ENCODE measurements at places on chromosomes 6 and 20.

- no peak for DNase-seq
Observed at GRCh38 chr6:115643762-115644161, 416.9 kb downstream of the FRK start.

- no peak for DNase-seq
Observed at GRCh38 chr6:7819431-7820015, 91.1 kb downstream of the TXNDC5 start.

DNA sequence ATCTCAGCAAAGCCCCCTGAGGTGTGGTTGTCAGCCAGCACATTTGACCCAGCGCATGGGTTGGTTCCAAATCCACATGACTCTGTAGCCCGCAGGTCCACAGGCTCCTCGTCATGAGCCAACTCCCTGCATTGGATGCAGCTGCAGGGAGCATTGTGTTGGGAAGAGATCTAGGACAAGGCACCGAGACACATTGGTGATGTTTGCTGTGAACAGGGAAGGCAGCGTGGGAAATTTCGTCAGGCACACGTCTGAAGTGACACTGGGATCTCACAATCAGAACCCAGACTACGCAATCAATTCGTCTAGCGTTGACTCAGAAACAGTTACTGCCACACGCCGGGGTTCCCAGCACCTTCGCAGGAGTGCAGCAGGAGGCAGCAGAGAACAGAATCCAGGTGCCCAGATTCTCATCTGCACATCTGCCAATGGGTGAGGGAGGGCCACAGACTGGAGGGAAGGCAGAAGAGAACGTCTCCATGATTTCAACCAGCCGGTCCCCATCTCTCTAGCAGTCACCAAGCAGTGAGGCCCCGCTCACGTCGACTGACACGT is 177.0 kb downstream of the TTLL2 start:
- DNase-seq, result no peak

GRCh38 chr20:48959899-48960550 is 38.5 kb downstream of the ARFGEF2 start:
- no peak for DNase-seq

GRCh38 chr6:118724211-118724610 is 72.8 kb upstream of the CEP85L start:
- no peak for DNase-seq

DNA sequence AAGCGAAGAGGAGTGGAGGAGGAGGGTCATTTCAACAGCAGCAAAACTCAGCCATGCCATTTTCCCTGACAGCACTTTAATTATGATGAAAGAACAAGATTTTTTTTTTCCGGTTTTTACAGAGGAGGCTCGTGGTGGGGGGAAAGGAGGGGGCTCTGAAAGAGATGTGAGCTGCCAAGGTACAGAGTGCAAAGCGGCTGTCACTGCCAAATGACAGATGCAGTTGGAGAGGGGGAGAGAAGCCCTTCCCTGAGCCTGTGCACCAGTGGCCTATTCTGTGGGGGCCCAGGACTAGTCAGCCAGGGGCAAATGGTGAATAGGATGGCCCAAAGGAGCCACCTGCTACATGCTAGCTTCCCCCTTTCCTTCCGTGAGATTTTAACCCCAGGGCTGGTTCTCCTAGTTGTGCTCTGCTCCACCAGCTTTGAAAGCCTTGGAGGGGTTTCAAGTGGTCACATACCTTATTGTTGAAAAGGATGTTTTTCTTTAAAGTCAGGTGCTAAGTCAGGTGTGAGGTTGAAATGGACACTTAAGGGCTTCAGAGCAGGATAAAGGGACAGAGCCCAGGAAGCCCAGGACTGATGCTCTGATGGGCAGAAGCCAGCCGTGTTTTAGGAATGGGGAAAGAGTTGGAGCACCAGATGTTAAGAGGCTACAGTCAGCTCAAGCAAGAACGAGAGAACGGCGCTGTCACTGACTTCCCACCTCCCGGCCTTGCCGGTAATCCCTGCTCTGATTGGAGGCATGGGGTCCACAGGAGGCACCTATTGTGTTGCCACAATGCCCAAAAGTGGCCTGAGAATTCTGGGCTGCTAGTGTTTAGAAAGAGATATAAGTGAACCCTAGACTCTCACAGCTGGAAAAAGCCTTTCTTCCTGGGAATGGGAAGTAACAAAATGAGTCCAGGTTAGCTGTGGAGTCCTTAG is 24.8 kb downstream of the GNAS start:
- DNase-seq, result no peak

DNA sequence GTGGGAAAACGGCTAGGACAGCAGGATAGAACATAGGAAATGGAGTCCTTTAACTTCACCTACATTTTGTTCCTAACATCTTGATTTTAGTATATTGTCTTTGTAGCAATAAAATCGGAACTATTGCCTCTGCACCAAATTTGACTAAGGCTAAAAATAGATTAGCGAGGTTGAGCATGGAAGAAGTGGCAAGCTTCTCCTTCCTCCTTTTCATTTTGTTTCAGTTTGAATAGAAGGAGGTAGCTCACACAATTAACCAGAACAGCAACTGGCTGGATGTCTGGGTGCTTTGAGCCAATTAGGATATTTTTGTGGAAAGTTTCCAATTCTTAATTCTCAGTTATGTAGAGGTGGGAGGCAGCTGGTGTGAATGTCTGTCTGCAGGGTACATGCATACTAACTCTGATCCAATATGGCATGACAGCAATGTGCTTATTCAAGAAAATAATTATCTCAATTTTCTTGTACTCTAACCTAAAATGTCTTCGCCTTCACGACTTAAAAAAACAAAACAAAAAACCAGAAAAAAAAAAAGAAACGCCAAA is 3.1 kb upstream of the HECA start:
- no peak for DNase-seq

DNA sequence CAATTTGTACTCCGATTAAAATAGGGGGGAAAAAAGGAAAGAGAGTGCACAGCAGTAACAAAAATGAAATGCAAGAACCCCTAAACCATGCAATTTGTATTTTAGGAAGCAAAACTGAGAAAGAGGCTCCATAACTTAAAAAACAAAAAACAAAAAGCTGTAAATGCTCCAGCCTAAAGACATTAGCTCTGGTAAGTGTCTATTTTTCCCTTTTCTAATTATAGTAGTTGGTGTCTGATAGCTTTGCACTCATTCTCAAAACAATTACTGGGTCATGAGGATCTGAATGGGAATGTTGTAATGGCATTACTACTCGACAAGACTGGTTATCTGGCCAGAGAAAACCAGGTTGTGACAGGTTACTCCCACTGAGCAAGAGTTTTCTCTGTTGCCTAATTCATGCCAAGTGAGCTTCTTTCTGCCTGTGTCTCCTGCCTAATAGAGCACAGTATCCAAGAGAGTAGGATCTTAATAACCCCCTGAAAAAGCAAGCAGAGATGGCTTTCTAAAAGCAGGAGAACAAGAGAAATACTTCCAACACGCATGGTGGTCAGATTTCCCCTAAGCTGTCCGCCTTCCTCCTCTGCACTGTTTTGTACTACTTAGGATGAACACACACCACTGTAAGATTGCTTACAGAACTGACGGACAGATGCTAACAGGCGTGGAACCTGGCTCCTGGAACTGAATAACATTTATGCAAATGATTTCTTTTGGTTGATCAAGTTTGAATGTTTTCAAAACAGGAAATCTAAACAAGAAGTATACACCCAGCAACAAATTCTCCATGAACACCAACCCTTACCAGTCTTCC is 86.4 kb downstream of the FKBP5 start:
- no peak for DNase-seq

DNA sequence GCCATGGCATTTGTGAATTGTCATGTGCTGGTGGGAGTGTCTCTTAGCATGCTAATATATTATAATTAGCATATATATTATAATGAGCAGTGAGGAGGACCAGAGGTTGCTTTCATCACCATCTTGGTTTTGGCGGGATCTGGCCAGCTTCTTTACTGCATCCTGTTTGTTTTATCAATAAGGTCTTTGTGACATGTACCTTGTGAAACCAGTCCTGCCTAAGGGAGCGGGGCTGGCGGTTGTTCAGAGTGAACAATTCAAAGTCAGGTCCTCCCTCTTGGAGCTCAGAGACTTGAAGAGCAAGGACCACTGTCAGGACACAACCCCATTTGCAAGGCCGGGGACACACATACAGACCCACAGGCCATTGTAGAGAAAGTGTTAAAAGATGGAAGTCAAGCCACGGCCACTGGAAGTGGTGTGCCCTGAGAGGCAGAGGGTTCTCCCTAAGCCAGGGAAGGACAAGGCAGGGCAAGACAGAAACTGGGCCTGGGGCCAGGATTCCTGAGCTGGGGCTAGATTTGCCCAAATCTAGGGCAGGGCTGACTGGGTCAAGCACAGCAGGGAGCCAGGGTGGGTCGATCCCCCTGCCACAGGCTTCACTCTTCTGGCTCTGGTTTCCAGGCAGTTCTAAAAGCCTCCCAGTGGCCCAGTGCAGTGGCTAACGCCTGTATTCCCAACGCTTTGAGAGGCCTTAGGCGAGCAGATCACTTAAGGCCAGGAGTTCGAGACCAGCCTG is 14.2 kb downstream of the SLC52A3 start:
- no peak for DNase-seq

DNA sequence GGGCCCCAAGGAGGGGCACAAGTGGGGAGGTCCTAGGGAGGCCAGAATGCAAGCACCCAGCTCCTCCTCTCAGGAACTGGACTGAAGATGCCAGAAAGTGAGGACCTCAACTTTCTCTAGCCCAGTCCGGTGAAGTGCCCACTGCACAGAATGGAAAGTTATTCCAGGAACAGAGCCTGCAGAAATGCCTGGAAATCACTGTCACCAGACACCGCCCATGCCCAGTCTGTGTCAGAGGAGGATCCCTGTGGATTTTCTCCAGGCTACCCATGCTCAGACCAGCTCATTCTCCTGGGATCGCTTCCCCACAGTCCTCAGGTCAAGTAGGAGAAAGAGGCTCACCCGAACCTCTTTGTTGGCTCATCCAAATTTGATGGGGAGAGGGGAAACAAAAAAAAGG is 6.5 kb downstream of the PRPH2 start:
- DNase-seq, result no peak

- DNase-seq, result no peak
Observed at GRCh38 chr6:54361734-54362133, 53.5 kb downstream of the TINAG start.

GRCh38 chr20:58340853-58341252 is 31.3 kb downstream of the RAB22A start:
- DNase-seq, result no peak

Data from stimulated activated CD4-positive, alpha-beta T cell treated with anti-CD3 and anti-CD28 coated beads, Interleukin-1b, Interleukin-23, amount 100 ng/mL, for 1 hour (primary cell).